Activated naive CD8-positive, alpha-beta T cell treated with anti-CD3 and anti-CD28 coated beads, Interleukin-2, amount 10 ng/mL, durations not matched to agents 7 days and 5 days (primary cell): ENCODE measurements at places on chromosomes 11 and 22. TPM values are rescaled to one million over a fixed set of nuclear protein-coding genes. Genes with fewer than 3 reads are reported as not detected.

Gene CFAP68
- 22.9 TPM for total RNA-seq

Gene ZP1
- total RNA-seq, result 0.60 TPM

- no peak for DNase-seq
Measured at GRCh38 chr11:63015521-63016215, at the start of gene SLC22A8. Gene SLC22A8 (minus strand): TSS chr11:63015841. CDS start chr11:63014958, 883 bp downstream.

DNA sequence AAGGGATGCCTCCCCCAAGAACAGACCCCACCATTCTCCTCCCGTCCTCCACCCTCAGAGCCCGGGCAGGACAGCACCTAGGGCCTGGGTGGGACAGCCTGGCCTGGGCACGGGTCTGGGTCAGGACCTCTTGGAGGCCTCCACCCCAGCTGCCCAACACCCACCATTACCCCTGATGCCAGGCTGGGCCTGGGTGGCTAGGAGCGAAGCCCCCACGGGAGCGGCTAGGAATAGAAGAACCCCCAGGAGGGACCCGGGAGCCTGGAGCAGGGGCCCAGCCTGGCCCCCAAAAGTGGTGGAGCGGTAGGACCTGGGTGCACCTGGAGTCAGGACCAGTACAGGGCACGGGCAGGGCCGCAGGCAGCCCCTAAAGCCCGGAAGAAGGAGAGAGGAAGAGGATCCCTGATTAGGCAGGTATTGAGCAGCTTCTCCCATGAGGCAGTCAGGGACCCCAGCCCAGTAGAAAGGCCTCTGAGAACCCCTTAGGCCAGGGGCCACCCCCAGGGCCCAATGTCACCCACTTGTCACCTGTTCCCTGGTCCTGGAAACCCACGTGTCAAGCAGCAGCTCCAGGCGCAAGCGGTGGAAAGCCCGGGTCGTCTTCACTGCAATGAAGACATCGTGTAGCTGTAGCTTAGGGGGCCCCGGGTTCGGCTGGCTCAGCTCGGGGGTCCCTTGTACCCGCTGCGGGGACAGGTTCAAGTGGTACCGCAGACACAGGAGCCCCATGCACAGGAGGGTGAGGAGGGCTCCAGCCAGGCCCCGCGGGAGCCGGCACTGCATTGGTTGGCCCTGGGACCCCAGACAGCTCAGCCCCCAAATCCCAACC is 575 bp downstream of the MFNG start:
- no peak for DNase-seq

GRCh38 chr22:30344447-30345200 is 12.1 kb downstream of the SF3A1 start:
- no peak for DNase-seq

- no peak for DNase-seq
Measured at GRCh38 chr11:66875378-66875777, 18.5 kb downstream of the LRFN4 start.
